ENCODE measurements at places on chromosomes 3 and 15.

- DNase-seq = no peak
Measured at GRCh38 chr3:87691109-87691508, 367.7 kb downstream of the CGGBP1 start.

GRCh38 chr15:67573194-67573593 lies 30.7 kb downstream of the MAP2K5 start:
- DNase-seq = no peak

DNA sequence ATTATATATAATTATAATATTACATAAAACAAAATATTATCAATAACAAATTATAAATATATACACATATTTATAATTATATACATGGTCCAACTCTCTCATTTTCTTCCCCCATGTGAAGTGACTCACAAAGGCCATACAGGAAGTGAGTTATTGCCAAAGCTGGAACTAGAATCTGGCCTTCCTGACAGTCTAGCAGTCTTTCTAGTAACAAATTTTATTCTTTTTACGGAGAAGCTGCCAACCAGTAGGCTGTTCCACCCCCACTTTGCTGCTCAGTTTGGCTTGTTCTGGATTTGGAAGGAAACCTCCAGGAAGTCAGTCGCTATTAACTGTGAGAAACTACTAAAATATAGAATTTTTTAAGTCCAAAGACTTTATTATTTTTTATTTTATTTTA lies 79.6 kb downstream of the DHX36 start:
- DNase-seq = no peak

- no peak for DNase-seq
Measured at GRCh38 chr3:157501863-157502262, 1.4 kb downstream of the VEPH1 start.

DNA sequence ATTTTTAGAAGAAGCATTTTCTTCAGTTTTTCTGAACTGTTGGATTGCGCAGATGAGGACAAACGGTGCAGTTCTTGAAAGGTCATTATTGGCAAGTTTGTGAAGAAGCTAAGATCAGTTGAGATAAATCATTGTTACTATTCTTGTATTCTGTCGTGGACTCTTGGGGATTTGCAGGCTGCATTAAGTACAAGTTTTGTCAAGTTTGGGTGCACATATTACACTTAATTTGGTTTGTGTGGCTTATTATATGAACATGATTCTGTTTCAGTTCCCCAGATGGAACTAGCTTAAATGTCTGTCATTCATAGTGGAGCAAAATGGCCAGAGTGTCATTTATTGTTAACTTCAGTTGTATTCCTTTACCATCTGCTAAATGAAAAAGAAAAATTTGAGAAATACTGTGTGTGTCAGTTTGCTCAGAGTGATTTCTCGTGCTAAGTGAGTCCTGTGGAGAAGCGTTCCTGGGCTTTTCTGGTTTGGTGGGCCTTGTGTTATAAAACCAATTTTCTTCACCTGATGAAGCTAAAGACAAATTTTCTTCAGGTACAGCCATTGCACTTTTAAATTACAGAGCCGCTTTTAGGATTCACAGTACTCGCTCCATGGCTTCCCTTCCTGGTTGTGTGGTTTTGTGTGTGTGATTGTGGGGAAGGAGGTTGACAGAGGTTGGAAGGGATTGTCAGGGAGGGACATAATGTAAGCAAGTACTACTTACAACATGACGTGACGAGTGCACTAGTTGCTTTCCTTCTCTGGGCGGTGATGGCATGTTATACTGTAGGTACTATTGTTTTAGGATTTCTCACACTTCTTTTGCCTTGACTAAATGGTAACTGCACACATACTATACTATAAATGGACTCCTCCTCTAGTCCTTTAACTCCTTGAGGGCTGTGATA lies 1.7 kb downstream of the AKAP13 start:
- DNase-seq = no peak

DNA sequence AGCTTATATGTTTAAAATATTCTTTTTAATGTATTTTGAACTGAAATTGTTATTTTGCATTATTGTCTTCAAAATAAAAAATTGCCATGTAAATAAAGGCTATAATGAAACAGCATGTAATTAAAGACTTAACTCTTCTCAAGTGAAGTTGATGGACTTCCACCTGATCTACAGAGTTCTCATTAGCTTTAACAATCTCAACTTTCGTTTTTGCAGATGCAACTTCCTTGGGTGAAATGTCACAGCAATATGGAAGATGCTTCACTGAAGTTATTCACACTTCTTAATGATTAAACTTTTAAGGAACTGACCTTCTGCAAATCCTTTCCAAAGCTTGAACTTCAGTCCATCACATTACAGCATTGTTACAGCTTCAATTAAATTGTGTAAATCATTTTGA lies 63.6 kb downstream of the OSTN start:
- no peak for DNase-seq

- no peak for DNase-seq
Measured at GRCh38 chr3:11247362-11247761, 24.8 kb upstream of the ATG7 start.

DNA sequence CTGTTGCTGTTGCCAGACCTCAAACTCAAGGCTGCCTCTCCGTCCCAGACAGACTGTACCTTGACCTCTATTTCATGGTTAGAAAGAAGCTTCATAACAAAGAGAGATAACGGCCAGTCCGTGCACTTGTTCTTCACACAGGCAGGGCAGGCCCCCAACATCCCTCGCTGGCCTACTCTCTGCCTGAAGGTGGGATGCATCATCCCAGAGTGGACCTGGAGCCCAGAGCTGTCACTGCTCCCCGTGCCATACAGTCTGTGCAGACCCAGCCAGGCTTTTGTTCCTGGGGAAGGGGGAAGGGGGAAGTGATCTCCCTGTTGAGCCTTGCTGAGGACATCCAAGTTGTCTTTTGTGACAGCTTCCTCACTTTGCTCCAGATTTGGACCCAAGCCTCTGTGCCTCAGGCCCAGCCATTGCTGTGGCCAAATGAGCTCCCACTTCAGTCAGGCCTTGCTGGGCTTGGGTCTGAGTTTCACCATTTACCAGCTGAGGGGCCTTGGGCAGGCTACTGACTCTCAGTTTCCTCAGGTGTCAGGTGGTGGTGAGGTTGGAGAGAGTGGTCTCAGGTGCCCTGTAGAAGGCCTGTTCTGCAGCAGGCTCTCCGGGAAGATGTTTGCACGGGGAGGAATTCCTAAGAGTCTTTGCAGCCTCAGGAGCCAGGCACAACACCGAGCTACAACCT lies 141.6 kb downstream of the DNAJB8 start:
- no peak for DNase-seq

GRCh38 chr3:122498152-122498551 lies 16.6 kb downstream of the KPNA1 start:
- no peak for DNase-seq

DNA sequence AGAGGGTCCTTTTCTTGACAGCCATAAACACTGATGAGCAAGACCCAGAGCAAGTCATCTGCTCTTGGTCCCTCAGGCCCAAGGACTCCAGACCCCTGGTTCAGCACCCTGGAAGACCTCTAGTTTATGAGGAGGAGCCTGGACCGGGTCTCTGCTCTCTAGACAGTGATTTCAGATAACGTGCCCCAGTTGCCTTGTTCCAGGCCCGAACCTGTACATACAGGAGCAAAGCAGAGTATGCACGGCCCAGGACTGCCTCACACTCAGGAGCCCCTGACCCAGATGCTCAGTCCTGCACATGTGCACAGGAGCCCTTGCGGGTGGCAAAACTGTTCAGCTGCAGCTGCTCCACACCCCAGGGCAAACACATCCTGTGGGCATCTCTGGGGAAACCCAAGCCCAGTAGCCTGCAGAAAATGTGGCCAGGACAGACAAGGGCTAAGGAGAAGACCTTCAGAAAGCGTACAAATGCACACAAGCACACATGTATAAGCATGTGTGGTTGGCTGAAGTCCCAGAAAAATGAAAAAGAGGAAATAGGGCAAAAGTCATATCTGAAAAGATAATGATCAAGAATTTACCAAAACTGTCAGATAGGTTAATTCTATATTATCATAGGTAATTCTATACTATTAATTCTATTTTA lies 59.9 kb upstream of the CORO2B start:
- DNase-seq = no peak

Measured in activated T-helper 1 cell treated with anti-CD3 and anti-CD28 coated beads, Interleukin-12 subunit alpha, Interleukin-12 subunit beta, Interleukin-2, Interleukin-4 antibody, amounts not matched to agents 30 ng/mL and 10 ng/mL and 1 ng/mL, durations not matched to agents 14 hours and 24 hours and 36 hours (primary cell).